ENCODE measurements at places on chromosomes 4 and X.
A peak's percentile ranks its signal among the peaks of the same experiment; 100 is the strongest.

- no peak for DNase-seq
Measured at GRCh38 chr4:19319607-19320006, 932.1 kb upstream of the SLIT2 start.

DNA sequence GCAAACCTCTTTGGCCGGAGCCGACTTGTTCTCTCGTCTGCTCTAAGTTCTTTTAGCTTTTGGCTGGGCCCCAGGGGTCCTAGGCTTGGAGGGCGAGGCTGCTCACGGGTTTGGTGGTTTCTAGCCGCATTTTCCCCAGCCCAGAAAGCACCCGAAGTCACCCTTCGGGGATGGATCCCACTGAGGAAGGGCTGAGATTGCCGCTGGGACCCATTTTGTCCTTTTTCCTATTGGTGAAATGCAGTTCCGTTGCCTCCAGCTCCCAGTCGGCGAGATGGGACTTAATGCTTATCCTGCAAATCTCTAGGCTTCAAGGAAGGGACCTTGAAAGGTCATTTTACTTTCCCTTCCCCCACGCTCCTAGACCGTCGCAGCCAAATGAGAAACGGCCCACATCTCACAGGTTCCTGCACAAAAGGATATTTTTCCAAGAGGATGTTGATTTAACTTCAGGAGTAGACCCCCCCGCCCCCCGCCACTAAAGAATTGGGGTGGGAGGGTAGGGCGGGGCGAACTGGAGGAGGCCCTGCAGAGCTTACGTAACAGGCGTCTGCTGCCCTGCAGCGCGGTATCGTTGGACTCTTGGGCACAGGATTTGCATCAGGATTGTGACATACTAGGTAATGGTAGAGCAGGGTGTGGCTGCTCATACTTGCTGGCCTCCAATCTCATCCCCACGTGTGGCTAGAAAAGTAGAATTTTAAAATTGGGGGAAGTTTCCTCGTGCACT is 564 bp downstream of the PGK1 start:
- DNase-seq: peak; percentile 22

- DNase-seq: no peak
Measured at GRCh38 chrX:13649838-13650237, 3.1 kb upstream of the TCEANC start.

DNA sequence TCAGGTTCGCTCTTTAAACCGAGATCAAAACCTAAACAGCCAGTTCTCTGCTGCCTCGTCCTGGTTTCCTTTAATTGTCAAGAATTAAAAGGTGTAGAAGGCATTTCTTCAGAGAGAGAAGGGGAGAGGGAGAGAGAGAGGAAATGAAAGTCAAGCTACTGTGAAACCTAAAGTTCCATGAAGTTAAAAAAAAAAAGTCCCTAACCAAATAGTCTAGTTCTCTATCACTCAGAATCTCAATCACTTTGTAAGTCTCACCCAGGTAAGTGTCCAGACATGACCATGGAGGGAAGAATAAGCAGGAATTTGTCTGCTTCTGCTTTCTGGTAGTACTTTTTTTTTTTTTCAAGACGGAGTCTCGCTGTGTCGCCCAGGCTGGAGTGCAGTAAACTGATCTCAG is 18.8 kb upstream of the SMIM14 start:
- DNase-seq: no peak

- no peak for DNase-seq
Measured at GRCh38 chr4:25310066-25310802, 2.3 kb upstream of the ZCCHC4 start.
